ENCODE measurements at places on chromosomes 16 and 17.

DNA sequence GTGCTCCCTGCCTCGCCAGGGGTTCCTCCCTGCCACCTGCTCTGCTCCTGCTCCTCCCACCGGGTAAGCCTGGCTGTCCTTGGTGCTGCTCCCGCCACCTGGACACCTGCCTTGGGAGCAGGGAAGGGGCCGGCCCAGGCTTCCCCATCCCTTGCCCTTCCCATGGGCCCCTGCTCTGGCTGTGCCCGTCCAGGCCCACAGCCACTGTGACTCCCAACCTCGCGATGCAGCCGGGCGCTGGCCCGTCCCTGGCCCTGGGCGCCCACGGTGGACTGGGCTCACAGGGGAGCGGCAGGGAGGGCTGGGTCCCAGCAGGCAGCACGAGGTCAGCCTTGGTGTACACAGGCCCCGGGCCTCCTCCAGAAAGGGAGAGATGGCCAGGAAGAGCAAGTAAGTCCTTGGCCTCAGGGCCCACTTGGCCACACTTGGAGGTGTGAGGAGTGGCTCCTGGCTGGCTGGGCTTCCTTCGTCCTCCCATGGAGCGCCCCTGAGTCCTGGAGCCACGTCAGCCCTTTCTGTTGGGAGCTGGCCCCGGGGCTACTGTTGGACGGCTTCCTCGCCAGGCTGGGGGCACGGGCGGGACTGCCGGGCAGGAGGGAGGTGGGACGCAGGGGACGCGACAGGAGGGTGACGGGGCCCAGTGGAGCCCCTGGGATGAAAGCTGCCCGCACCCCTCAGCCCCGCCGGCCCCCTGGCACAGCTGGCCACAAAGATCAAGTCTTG lies 15.3 kb downstream of the ENGASE start:
- no peak for DNase-seq

DNA sequence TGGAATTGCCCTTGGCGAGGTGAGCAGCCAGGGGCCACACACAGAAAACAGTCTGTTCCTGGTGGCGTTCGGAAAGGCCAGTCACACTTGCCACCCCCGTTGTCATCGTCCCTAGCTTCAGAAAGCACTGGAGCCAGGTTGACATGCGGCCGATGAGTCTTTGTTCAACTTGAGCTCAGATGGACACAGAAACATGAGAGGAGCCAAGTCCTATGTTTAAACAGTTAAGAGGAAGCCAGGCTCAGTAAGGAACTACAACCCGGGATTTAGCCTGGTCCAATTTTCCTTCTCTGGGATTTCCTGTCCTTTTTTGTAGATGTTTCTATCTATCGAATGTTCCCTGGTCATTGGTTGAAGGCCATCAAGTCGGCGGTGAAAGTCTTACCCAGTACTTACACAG lies 19.5 kb downstream of the SALL1 start:
- DNase-seq: no peak

DNA sequence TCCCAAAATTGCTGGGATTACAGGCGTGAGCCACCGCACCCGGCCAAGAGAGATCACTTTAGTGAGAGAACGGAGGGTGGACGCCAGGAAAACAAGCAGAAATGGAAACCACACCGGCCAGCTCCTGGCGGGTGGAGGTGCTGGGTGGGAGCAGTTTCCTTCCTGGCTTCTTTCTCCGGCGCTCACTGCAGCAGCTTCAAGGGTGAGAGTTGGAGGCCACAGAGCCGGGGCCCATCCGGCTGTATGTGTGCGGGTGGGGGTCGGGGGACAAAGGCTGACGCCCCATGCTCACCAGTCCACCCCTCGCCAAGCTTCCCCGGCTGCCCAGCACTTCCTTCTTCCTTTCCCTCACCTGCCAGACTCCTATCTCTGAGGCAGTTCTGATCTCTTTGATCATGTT lies 13.5 kb upstream of the BHLHA9 start:
- no peak for DNase-seq

DNA sequence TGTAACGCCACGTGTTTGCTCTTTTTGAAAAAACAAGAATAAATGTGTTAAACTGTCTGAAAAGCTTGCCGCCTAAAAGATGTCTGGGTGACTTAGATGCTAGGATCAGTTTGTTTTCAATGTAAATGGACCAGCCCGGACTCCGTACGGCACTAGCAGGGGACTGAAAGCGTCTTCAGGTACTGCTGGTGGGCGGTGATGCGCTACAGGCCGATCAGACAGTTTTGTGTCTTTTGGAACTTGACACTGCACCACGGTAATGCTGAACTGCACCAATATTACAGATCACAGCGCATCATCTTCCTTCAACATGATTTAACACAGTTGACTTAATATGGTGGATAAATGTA lies 727 bp upstream of the MBTPS1 start:
- DNase-seq: peak; percentile 32

GRCh38 chr16:85393674-85394451 lies 219.3 kb upstream of the GSE1 start:
- DNase-seq: peak; percentile 59

- DNase-seq: no peak
Observed at GRCh38 chr17:61376931-61377838, 22.5 kb upstream of the TBX2 start.

DNA sequence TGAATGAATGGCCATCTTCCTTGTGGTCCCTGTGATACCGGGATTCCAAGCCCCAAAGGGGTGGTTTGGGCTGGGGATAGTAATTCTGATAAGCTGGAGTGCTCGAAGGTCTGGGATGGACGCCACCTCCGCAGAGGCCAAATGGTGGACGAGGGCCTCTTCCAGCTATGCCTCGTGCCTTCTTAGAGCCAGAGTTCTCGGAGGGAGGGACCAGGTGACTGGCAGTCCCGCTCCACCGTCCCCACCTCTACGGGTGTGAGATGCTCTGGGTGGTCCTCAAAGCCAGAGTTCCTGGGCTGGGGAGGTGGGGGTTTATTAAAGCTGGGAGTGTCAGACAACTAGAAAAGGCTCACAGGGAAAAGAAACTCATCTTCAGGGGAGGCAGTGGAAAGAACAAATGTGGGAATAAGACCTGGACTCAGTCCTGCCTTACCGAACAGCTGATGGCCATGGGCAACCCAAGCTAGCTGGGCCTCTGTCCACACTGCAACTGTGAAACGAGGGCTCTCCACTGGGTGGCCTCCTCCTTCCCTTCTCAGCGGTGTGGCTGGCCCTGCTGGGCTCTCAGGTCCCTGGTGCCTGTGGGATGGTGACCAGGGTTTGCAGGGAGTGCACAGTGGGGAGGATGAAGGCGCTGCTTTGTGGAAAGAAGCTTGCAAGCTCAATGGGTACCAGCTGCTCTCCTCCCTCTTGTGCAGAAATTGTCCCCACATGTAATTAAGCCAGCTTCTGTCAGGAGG lies 75.2 kb downstream of the N4BP1 start:
- DNase-seq: no peak

GRCh38 chr16:49844359-49844758 lies 11.6 kb downstream of the ZNF423 start:
- DNase-seq: no peak
